ENCODE measurements at places on chromosomes 3 and 15.

DNA sequence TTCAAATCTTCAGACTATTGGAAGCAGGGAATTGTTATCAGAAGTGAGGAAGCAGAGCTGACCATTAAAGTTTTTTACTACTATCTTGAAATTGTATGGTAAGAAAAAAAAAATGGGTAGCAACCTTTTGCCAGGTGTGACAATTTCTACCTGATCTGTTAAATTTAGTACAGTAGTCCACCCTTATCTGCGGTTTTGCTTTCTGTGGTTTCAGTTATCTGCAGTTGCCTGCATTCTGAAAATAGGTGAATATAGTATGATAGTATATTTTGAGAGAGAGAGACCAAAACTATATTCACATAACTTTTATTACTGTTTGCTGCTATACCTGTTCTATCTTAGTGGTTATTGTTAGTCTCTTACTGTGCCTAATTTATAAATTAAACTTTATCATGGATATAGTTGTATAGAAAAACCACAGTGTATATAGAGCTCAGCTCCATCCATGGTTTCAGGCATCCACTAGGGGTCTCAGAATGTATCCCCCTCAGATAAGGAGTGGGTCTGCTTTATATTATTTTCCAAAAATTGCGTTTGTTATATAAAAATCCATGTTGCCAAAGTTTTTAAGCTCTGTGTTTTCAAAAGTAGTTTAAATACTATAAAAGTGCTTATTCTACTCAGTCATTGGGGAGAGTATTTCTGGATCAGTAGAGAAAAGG lies 69.9 kb downstream of the PTPRG start:
- no peak for DNase-seq

GRCh38 chr15:68572309-68572708 lies 6.5 kb upstream of the CORO2B start:
- no peak for DNase-seq

DNA sequence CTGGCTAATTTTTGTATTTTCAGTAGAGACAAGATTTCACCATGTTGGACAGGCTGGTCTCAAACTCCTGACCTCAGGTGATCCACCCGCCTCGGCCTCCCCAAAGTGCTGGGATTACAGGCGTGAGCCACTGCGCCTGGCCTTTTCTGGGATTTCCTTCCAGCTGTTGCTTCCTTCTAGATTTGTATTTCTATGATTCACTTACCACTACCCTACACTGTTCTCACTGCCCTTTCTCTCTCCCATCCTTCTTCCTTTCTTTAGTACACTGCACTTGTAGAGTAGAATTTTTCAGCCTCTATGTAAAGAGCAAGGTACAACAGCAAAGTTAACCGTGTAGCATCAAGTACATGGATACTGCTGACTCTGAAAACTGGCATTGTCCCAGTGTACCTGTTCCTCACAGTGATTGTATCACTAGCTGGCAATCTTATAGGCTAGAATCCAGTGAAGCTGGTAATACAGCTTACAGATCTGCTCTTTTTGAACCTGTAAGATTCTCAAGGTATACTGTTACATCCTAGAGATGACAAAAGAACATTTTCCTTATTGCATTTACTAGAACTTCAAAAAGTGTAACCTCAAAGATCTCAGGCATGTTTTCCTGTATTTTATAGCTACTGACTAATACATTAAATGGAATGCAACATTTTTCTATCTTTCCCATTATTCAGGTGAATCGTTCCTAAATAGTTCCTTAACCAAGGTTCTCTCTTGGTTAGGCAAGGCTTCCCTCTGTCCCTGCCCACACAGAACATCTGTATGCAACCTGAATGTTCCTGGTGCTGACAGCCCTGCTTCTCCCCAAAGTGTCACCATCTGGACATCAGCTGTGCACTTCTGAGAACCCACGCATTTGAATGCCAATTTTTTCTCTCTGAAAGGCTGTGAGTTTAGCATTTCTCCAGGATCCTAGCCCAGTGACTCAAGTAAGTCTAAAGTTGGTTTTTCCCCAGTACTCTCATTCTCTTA lies 74.1 kb upstream of the RAP2B start:
- DNase-seq: no peak

DNA sequence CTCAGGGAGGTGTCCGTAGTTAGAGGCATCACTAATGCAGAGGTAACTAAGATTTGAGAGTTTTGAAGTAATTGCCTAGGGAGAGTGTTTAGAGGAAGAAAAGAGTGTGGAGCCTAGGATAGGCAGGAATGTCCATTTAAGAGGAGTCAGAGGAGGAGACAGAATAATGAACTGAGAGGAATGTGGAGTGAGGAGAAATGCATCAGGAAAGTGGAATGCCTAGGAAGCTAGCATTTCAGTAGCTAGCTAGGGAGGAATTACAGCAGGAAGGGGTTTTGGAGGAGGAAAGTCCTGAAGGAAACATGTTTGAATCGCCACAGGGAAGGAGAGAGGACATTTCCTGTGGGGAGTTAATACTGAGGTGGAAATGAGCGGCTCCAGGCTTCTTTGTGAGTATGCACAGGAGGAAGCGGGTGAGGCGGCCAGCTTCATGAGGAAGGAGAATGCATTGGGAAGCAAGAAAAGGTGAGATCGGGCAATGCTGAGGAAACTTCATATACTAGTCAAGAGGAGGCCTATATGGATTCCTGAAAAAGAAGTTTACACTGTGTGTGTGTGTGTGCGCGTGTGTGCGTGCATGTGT lies 154.3 kb downstream of the TMEM108 start:
- no peak for DNase-seq

GRCh38 chr15:100560323-100560722 lies 31.6 kb upstream of the CERS3 start:
- no peak for DNase-seq

DNA sequence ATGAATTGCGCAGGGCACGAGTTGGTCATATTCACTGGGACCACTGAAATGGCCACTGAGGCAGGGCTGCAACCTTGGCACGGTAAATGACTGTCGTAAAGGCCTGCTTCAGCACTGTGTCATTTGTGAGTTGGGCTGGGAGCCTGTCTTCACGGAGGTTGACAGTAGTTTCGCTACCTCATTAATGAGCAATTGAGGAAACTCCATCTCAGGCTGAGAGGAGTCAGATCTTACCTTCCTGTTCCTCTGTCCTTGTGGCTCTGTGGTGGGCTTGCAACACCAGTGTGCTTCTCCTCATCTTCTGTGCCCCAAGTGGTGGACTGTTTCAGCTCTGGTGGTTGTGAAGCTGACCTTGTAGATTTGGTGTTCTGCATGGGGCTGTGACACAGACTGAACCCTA lies 80.1 kb upstream of the EIF1B start:
- DNase-seq: no peak

DNA sequence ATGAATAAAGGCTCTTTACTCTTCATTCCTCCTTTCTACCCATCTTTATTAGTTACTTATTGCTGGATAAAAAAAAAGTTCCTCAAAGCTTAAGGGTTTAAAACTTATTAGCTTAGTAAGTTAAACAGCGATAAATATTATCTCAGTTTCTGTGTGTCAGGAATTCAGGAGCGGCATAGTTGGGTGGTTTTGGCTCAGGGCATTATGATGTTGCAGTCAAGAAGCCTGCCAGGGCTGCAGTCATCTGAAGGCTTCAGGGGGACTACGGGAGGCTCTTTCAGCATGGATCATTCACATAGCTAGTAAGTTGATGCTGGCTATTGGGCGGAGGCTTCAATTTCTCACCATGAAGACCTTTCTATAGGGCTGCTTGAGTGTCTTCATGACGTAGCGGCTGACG lies 1.9 kb upstream of the DLG1 start:
- no peak for DNase-seq

- DNase-seq: no peak
These were observed 119.9 kb upstream of the CBLB start for GRCh38 chr3:105988540-105989212.

GRCh38 chr15:53272116-53272515 lies 482.0 kb upstream of the ONECUT1 start:
- no peak for DNase-seq

- no peak for DNase-seq
These were observed 2.1 kb downstream of the VIPR1 start for GRCh38 chr3:42504334-42505127.

DNA sequence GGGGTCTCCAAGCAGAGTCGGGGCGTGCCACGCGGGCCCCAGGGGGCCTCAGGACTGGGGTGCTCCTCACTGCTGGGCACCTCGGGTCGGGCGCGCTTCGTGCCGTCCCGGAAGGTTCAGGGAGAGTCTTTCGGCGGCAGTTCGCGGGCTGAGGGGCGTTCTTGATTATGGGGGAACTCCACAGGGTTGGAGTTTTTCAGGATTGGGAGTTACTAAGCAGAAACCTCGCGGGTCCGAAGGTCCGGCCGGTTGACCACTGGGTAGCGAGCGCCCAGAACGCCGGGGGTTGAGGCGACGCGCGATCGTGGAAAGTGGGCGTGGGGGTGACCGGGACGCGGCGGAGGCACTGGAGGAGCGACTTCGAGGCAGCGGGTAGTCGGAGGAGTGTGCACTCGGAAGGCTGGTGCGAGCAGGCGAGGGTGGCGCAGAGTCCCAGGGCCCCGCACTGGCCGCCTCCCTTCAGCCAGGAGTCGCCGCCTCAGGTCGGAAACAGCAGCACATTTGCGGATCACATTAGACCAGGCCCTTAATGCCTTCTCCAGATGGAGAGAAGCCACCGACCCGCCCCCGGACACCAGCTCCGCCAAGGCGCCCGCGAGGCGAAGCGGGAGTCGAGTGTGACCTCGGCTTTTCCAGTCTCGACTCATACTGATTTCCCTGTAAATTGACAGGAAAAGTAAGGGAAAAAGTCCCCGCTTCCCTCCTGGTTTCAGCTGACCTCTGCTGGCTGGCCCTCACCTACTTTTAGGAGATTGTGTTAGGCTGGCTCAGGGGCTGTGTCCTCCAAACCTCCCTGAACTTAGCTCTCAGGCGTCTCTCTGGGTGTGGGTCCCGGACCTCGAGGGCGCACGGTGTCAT lies 685 bp downstream of the ADAMTSL3 start:
- DNase-seq: no peak

- peak; percentile 2 for DNase-seq
These were observed 21.2 kb downstream of the IGSF10 start for GRCh38 chr3:151439652-151440125.

GRCh38 chr3:36201546-36201945 lies 178.8 kb upstream of the STAC start:
- no peak for DNase-seq

- DNase-seq: no peak
These were observed 18.7 kb downstream of the RTP3 start for GRCh38 chr3:46516521-46516920.

GRCh38 chr15:66399276-66399675 lies 12.6 kb downstream of the MAP2K1 start:
- no peak for DNase-seq

DNA sequence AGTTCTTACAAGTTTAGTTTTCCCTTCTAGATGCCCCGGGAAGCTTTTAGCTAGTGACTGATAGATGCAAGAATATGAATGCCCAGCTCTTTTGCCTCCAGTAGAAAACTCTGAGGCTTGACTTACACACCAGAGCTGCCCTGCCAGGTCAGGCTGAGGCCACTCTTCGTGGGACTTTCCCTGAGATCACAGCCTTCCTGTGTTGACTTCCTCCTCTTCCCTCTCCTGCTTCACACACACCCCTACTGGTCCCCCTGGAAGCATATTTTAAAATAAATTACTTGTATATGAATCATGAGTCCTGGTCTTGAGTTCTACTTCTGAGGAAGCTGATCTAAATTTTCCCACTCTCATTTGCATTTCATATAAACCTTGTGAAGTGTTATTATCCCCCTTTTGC lies 413.7 kb downstream of the PDCD6IP start:
- DNase-seq: no peak

- no peak for DNase-seq
These were observed 110.4 kb upstream of the CTNNB1 start for GRCh38 chr3:41088882-41089281.

DNA sequence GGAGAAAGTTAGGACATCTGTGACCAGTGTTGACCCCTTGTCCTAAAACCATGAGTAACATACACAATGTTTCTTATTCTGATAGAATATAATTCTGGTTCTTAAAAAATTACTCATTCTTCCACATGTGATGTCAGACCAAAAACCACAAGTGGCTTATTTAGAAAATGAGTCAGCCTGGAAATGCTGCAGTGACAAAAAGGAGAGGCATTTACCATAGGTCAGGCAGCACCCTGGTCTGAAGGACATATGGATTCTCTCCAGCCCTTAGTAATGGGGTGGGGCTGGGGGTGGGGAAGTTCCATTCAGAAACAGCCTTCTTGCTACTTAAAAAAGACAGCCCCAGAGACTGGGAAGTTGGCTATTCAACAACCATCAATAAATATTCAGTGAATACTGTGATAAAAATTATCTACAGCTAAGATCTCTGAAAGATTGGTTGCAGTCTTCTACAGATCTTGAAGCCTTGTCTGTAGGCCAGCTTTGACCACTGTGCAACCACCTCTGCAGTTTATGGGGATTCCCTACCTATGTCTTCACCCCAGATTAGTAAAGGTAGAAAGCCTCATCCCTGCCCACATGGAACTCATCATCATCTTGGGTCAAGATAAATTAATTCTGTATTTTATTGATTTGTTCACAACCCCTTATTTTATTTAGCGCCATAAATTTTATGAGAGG lies 34.9 kb upstream of the TIMP4 start:
- no peak for DNase-seq

DNA sequence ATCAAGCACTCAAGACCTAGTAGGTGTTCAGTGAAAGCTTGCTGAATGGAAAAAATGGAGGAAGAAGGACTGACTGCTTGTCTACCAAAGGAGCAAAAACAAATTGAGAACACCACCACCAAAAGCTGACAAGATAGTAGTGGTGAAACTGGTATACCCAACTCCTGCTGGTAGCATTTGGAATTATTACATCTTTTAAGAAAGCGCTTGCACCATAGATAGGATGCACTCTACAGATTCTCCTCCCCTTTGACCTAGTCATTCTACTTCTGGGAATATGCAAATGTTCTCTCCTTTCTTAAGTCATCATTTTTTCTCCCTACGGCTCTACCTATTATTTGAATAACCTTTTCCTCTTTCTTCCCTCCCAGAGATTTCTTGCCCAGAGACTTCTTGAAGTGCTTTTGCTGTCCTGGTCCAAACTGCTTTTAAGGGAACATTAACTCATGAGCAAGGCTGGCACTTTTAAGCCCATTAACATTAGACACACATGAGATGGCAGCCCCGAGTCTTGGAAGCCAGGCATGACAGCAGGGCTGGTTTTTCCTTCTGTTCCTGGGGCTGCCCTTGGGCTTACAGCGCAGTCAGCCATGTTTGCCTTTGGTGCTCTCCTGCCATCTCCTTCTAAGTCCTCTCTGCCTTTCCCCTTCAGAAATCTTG lies 75.0 kb upstream of the TLE3 start:
- no peak for DNase-seq

DNA sequence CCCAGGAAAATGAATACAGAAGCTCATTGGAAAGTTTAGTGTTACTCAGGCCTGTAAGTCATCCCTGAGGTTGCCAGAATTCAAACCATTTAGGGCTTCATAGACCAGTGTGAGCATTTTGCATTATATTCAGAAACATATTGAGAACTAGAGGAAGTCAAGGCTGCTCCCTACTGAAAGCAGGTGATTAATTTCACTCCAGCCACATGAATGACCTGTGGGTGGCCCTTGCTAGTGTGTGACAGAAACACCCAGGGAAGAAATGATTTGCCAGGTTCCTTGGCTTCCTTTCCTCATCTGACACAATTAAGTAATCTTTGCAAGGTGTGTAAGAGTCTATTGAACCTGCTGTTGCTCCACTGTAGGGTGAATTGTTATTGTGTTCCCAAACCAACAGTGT lies 61.8 kb downstream of the GAP43 start:
- no peak for DNase-seq

- DNase-seq: peak; percentile 32
These were observed 75.1 kb upstream of the VGLL4 start for GRCh38 chr3:11718637-11719405.
